Effector memory CD8-positive, alpha-beta T cell (primary cell): ENCODE measurements at places on chromosomes 2 and 18.

DNA sequence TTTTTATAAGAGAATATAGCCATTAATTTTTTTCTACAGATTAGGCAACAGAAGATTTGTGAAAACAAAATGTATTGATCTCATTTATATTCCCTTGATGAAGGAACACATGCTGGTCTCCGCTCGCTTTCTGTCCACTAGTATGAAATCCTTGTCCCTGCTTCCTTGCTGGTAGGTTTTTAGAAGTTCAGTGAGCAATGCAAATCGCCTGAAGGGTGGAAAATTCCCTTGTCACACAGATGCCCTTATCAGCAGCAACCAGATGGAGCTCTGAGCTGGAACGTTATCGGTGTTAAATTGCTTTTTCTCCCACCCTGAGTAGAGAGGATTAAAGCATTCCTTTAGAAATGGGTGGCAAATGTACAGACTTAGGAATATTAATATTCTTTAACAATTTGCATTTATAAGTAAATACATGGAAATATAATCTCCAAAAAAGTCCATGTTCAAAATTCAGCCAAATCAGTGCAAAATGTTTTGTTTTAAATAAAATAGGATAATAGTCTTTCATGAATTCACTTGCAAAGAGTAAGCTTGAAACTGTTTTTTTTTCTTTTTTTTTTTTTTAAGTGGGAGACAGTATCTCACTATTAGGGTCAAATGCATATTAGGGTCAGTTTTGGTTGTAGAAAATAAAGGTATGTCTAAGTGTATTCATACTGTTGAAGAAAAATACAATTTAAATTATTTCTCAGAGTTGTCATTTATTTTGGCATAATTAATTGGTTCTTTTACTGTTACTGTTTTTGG is 164.0 kb upstream of the MYO3B start:
- DNase-seq: no peak

GRCh38 chr18:22514655-22515054 is 96.9 kb upstream of the CTAGE1 start:
- DNase-seq: no peak

DNA sequence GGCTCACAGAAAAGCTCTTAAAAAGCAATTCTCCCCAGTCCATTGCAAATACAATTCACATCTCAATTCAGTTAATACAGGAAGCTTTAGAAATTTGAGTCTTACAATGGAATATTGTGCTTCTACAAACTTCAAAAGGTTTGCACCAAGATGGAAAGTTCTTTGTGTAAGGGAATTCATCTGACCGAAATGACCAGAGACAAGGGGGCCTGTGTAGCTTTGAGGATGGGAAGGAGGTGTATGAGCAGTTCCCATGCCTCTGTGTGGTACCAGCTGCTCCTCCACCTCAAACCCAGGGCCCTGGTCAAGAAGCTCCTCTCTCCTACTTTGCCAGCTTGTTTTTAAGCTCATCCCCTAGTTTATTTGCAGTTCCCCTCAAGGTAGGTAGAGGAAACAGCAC is 312.8 kb upstream of the PKDCC start:
- no peak for DNase-seq

- DNase-seq: no peak
These were observed 156.1 kb upstream of the VRK2 start for GRCh38 chr2:57890464-57890863.

DNA sequence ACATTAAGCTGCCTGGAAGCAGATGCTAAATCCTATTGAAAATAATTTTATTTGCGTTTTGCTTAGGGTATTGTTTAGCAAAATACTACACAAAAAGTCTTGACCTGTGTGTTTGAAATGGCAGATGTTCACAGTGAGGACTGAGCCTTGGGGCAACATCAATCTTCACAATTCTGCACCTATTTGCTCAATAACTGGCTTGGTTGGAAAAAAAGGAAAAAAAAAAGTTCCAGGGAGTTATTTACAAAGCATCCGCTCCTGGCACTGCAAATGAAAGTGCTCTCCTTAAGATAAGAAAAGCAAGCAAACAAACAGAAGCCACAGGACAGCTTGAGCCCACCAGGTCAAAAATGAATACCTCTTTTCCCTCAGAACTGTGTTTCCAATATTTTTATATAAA is 77.7 kb downstream of the MAP2 start:
- no peak for DNase-seq

- no peak for DNase-seq
These were observed 691.8 kb upstream of the CHAC2 start for GRCh38 chr2:53075760-53076159.
